ENCODE measurements at places on chromosomes 4 and X.

- DNase-seq, result no peak
Measured at GRCh38 chr4:139940600-139940999, 213.4 kb downstream of the MAML3 start.

- no peak for DNase-seq
Measured at GRCh38 chrX:39802354-39802753, 295.4 kb downstream of the BCOR start.

DNA sequence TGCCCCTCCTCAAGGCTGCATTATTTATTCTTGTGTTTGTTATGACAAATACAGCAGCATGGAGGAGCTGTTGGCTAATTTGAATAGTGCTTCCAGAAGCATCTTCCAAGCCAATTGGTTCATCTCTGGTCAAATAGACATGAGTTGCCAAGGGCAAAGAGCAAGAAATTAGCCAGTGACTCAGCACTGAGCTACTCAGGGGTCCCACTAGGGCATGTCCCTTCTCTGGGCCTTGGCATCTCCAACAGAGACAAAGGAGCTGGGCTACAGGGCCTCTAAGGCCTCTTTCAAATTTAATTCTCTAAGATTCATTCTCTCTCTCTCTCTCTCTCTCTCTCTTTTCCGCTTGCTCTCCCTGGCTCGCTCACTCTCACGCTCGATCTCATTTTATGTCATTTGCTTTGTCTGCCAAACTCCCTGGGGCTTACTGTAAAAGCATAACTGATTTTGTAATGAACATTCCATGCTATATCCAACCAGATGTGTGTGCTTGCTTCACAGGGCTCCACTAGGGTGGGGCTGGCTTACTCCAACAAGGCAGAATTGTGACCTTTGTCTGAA, 86.7 kb upstream of the MAGEA4 start:
- DNase-seq, result no peak

DNA sequence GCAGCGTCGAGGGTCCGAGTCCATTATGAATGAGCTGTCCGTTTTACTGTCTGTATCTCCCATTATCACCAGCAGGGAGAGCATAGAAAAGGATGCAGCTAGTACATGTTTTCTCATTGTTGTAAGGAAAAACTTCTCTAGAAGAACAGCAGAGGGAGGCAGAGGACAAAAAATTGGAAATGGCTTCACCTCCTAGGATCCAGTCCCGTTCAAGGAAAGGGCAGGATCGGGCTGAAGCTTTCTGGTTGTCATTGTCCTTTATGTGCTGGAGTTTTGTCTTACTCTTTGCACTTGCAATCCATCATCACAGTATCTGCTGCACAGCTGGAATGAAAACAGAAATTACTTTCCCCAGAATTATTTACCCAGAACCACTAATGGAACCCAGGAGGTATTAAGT, 14.7 kb downstream of the NDP start:
- DNase-seq, result no peak

DNA sequence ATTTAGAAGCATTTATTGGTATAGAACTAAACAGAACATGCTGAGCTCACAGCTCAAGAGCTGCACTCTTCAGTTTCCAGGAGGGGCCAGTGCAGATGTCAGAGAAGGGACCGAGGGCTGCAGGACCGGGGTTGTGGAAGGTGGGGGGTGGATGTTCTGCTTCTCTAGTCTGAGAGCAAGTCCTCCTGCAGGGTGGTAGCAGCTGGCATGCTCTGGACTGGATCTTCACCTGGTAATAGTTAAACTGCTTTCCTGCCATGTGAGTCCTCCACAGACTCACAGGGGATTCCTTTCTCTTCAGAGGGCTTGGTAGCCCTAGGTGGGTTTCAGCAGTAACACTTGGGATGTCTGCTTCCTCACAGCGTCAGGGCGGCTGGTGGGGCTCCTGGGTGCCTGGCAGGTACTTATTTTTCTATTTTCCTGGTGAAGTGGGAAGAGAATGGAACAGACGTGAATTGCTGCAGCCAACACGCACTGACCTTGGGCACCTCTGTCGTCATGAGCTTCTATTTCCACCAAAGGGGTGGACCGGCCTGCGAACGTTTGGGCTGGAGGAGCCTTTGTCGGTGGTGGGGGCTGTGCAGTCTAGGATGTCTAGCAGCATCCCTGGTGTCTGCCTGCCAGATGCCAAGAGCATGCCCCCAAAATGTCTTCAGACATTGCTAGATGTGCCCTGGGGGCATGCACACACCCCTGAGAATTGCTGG, 2.5 kb downstream of the MAEA start:
- DNase-seq, result no peak

DNA sequence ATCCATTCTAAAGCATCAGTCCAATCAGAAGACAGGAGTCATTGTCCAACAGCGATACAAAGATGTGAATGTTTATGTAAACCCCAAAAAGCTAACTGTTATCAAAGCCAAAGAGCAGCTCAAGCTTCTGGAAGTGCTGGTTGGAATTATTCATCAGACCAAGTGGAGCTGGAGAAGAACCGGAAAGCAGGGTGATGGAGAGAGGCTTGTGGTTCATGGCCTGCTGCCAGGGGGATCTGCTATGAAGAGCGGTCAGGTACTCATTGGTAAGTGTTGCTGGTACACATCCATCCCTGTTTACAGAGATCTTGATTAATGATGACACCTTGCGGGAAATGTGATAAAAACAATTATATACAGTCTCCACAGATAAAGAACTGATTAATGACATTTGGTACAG, 11.0 kb downstream of the INTU start:
- no peak for DNase-seq

GRCh38 chr4:24742773-24743172, 52.6 kb upstream of the SOD3 start:
- DNase-seq, result no peak

DNA sequence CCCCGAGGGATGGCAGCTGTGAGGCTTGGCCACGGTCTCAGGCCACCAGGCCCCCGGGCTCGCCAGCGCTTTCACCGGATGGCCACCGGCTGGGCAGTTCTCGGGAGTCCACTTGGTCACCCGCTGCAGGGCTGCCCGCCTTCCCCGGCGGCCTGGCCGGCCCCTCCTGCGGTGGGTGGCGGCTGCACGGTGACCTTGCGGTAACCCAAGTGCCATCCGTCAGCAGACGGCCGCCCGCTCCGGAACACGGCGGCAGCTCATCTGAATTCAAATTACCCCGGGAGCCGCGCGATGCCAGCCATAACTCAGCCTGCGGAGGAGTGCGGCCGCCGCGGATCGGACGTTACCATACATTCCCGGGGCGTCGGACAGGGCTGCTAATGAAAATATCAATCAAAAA, 60.7 kb downstream of the FAM53A start:
- no peak for DNase-seq

DNA sequence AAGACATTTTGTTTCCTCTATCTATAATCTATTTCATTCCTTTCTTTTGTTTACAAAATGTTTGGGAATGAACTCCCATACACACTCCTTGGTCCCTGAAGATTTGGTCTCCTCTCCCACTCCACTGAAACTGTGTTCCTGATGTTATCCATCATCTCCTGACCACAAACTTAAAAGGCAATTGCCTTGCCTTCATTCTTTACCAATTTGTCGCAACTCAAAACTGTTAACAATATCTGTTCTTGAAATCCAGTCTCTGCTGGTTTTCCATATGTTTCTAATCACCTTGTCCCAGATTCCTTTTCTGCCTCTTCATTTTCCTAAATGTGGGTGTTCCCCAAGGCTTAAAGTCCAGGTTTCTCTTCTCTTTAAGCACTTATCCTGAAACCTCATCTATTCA, 262.2 kb upstream of the TTC29 start:
- DNase-seq, result no peak

- no peak for DNase-seq
Measured at GRCh38 chr4:80340036-80340435, 4.5 kb downstream of the CFAP299 start.

DNA sequence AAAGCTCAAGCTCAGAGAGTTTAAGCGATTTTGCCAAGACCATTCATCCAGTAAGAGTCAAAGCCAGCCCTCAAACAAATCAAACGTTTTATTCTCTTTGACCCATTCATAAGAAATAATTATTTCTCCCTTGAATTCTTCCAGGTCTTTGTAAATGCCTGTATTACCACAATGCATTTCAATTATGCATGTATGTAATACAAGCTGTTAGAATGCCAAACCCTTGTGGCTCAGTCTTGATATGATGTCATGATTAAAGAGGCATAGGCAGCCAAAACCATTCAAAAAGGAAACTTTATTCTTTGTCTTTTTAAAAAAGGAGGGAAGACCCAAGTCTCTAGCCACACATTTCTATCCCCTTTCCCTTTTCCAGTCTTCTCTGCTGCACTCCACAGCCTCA, 56.5 kb upstream of the PGM2 start:
- no peak for DNase-seq

DNA sequence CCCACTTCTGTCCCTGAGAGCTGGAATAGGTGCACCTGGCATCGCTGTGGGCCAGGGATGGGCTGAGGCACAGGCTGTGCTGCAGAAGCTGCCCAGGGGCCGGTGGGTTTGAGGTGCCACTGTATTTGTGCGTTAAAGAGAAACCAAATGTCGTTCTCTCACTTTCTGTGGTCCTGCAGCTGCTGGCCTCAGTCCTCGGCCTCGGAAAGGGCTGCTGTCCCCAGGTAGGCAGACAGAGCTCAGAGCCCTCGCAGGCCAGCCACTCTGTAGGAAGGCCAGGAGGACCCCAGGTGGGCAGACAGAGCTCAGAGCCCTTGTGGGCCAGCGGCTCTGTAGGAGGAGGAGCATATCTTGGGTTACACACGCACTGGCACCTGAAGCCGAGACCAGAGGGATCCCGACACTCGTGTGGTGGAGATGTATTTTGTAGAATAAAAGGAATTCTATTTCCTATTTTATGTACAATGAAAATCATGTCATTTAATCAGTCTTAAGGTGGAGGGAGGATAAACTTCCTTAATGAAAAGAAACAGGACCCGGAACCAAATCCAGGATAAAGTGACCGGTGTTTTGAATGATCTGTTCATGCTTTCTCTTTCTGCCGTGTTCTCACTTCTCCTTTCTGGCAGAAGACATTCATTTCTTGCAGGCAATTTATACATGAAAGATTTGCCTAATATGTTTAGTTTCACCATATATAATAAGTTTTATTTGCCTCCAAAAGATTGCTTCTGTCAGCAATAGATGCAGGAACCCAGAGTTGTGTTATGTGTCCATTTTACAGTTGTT, 54.4 kb upstream of the HGFAC start:
- no peak for DNase-seq

DNA sequence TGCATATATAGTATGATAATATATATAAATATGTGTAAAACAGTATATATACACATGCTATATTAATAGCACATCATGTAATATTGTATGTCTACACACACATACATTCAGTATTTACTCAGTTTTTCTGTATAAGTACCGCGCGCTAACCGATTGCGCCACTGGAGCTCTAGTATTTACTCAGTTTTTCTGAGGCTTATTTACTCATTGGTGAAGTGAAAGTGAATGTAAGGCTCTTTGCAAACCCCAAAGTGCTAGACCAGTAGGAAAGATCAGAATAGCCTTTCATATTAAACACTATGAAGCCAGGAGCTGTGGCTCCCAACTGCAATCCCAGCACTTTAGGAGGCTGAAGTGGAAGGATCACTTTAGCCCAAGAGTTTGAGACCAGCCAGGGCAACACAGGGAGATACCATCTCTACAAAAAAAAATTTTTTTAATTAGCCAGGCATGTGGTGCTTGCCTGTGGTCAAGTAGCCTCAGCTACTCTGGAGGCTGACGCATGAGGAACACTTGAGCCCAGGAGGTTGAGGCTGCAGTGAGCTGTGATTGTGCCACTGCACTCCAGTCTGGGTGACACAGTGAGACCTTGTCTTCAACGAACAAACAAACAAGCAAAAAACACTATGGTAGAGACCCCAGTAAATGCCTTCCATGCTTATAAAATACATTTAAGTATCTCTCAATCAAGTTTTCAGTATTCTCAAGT, 125.8 kb downstream of the KIT start:
- DNase-seq, result no peak

DNA sequence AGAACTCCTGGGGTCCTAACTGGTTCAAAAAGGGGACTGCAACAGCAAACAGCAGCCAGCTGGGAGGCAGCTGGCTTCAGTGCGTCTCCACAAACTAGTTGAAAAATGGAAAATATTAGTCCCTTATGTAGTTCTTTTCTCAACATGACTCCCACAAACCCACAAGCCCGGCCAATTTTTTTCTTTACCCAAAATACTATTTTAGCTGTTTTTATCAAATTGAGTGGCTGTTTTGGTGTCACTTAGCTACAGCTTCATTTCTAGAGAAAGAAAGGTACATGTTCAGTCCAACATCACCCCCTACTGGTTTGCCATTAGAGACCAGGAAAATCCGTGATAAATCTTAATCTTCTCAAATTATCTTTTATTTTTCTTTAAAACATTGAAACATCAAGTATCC, 97.2 kb downstream of the GUCY2F start:
- no peak for DNase-seq

- DNase-seq, result no peak
Measured at GRCh38 chrX:137363559-137363958, 202.4 kb upstream of the ZIC3 start.

- DNase-seq, result no peak
Measured at GRCh38 chr4:40745285-40745984, 4.3 kb upstream of the NSUN7 start.

- DNase-seq, result no peak
Measured at GRCh38 chr4:185540487-185541120, 5.3 kb upstream of the PDLIM3 start.

DNA sequence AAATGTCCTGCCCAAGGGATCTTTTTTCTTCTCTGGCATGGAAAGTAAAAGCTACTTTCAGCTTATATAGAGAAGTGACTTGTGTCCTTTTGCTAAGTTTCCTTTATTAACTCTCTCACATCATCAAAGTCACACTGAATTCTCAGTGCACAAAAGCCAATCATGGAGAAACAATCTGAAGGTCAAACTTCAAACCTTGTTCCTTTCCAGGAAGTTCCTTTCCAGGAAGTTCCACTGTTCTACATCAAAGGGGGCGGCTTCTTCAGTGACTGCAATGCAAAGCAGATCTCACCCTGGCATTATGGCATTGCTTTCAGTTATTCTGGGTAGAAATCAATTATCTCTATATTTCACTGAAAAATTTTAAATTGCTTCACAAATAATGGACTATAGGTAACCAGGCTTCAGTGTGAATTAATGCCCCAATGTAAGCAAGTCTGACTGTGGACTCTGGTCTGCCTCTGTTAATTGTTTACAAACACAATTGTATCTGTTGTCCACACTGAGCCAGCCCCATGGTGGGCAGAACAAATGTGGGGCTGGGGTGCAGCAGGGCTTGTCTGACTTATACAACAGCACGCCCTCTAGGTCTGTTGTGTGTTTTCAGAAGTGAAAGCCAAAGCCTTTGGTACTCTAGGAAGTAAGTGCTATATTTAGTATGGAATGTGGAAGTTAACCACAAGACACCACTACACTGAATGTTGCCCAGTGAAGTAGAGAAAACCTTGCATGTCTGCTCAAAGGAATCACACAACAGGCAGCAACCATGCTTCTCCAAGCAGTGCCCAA, 98.8 kb downstream of the CDS1 start:
- no peak for DNase-seq

- DNase-seq, result peak; percentile 23
Measured at GRCh38 chrX:20412871-20413486, 146.3 kb upstream of the RPS6KA3 start.
